ENCODE measurements at places on chromosomes 4 and X.

- no peak for DNase-seq
These were observed 58.0 kb upstream of the PTPN13 start for GRCh38 chr4:86536151-86536550.

GRCh38 chrX:9770319-9770718 is 4.7 kb upstream of the GPR143 start:
- no peak for DNase-seq

- no peak for DNase-seq
These were observed 99.4 kb downstream of the WFS1 start for GRCh38 chr4:6369035-6369434.

GRCh38 chr4:167265231-167265630 is 30.9 kb upstream of the SPOCK3 start:
- no peak for DNase-seq

GRCh38 chrX:155612312-155613224 is at the start of gene TMLHE:
TSS of gene TMLHE (minus strand) at chrX:155612952. CDS start at chrX:155545276, 67,676 bp downstream.
- peak; percentile 24 for DNase-seq

DNA sequence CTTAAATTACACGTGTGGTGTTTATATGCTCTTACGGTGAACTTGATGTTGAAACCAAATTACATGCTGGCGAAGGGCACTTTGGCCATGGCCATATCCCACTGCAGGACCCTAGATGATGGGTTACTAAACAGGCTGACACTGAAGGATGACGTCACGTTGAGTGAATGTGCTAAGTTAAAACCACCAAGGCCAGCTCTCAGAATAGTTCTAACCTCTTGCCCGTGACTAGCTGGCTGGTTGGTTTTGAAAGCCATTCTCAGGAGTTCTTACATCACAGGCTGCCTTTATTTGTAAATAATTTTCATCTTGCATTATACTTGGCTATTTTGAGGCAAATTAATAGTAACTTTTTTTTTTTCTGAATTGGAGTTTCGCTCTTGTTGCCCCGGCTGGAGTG is 41.3 kb upstream of the PHEX start:
- no peak for DNase-seq

- no peak for DNase-seq
These were observed 150.5 kb upstream of the RXFP1 start for GRCh38 chr4:158371158-158371557.

GRCh38 chrX:83771664-83772063 is 89.3 kb upstream of the CYLC1 start:
- no peak for DNase-seq

- DNase-seq: no peak
These were observed 29.1 kb downstream of the PHKA1 start for GRCh38 chrX:72685018-72685417.

- DNase-seq: peak; percentile 4
These were observed 28.7 kb downstream of the TMPRSS11A start for GRCh38 chr4:67934628-67935027.

GRCh38 chr4:37745946-37746345 is 59.8 kb upstream of the RELL1 start:
- DNase-seq: no peak

DNA sequence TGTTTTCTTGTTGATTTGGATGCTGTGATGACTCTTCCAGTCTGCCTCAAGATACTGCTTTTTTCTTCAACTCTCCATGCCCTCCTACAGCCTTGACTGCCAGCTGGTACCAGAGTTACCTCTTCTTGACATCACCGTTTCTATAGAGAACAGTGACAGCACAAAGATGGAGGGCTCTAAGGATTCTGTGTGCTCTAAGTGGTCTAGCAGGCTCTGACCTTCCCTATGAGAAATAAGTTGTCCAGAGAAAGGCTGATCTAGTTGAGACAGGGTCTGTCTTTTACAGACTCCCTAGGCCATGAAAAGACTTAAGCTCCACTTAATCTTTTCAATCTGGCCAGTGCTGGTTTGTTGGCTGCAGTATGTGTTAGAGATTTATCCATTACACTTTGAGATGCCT is at the start of gene AKAP4:
Gene AKAP4, minus strand, starts transcription at position 101 of the 400 bp plus-strand sequence. CDS start 118 bp downstream, outside the sequence.
- DNase-seq: no peak

DNA sequence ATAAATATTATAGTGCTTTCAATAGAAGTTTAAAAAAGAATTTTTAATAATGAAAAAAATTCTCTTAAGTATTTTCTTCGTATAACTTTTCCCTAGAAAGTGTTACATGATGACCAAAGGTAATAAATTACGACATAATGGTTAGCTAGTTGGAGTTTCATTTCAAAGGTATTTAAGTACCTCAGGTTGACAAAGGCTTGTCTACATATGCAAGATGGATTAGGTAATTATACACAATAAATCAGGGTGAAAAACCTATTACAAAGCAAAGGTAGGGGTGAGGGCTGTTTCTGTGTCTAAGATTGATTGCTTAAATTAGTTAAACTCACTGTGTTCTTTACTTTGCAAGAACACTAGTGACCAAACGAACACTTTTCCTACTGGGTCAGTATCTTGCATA is 508.5 kb upstream of the FAT1 start:
- DNase-seq: no peak

- DNase-seq: no peak
These were observed 10.1 kb downstream of the RBPJ start for GRCh38 chr4:26330946-26331345.

DNA sequence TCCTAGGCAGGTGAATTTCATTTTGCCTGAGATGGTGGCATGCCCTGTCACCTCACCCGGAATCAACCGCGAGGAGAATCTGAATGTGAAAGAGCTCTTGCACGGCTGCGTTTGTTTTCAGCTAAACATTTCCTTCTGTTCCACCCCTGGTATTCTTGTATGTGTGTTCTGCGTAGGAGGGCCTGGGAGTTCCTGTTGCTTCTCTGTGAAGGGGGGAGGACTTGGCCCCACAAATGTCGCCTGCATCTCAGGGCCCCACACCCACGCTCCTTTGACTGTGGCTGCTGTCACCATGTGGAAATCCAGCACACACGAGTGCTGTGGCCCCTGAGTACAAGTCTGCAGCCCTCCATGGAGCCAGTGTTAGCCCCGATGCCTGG is 45.8 kb upstream of the CLCN4 start:
- DNase-seq: no peak

DNA sequence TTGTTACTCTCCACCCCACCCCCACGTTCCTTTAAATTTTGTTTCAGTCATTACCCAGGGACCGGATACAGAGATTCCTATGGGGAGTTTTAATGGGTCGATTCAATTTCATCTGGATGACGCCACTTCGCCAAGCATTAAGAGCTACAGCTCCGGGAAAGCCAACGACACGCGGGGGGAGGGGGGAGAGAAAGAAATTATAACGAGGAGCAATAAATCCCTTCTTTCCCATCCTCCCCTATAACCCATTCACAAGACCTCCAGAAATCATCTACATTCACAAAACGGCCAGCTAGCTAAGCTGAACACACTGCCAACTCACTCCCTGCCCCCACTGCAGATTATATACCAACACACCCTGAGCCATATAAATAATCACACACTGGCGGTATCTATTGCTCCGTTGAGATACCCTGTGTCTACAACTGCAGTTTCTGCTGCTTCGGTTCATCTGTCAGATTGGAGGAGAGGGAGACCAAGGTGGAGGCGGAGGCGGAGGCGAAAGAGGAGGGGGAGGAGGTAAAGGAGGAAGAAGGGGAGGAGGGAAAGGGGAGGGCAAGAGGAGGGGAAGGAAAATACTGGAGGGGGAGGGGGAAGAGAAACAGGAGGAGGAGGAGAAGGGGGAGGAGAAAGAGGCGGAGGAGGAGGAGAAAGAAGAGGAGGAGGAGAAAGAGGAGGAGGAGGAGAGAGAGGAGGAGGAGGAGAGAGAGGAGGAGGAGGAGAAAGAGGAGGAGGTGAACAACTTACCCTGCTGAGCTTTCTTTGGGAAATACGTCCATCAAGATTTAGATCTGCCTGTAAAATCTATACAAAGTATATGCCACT is 113.9 kb upstream of the VAMP7 start:
- peak; percentile 45 for DNase-seq

DNA sequence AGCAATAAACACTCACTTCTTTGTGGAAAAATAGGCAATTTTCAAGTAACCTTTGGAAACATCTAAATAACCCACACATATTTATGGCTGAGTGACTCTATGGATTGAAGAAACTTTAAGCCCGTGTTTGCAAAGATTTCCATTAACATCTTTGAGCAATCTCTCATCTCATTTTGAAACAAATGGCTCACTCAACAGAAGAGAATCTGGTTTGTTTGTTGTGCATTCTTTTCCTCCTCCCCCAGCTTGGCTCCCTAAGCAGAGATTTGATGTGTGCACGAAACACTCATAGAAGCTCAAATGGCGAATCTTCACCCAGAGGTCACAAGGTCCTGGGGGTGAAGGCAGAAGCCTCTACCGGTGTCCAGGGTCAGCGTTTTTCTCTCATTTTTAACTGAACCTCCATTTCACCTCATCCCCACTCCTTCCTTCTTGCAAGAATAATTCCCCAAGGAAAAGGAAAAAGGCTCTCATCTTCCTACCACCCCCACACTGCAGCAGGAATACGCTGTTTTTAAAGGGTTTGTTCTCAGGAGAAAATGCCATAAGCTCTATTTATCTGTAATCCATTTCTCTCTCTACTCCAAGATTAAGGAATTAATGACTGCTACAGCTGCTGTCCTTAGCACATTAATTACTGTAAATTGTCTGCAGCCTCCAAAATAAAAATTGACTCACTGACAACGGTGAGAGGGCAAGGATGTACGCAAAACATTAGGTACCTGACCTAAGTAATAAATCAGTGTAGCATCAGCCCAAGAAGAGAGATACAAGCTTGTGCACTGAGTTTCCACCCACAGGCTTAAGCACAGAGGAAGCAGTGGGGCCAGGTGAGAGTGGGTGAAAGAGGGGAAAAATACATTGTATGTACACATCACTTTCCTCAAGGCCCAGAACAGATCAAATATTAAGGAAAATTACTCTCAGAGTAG is 307.6 kb upstream of the NOCT start:
- DNase-seq: no peak

DNA sequence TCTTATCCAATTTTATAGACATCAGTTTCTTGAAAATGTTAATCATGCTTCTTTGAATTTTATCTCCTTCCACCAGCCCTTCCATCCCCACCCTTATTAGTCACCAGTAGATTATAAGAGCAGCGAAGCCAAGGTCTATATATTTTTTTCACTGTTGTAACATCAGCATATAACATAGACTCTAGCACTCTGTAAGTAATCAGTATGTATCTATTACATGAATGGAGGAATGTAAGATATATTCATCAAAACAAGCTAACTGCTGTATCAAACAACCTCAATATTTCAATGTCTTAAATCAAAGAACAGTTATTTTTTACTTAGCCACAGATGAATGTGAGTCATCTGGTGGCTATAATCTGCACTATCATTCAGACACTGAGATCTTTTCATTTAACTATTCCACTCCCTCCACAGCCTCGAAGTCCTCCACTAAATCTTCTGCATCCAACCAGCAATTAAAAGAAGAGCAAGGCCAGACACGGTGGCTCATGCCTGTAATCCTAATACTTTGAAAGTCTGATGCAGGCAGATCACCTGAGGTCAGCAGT is 178.9 kb downstream of the CENPC start:
- no peak for DNase-seq

DNA sequence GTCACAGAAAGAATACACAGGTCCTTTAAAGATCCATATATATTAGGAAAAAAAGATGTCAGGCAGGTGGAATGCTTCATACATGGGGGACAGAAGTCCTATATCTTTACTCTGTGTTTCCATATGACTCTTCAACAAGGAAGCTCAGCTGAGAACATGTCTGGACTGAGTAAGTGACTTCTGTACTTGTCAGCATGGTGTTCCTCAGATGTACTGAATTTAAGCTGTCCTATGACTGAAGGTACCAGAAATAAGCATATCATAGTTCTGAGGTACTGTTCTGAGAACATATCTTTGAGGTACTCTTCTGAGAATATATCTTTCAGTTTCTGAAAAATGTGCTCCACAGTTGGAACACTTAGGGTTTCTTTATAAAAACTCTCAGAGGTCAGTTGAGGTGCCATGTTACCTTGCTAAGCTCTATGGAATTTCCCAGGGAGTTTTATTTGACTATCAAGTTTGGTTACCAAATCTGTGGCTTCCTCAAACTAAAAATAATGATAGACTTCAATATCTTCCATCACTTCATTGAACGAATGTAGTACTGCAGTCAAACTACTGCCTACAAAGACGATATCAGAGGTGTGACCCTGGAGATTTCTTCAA is 597.2 kb upstream of the GNPDA2 start:
- DNase-seq: no peak

DNA sequence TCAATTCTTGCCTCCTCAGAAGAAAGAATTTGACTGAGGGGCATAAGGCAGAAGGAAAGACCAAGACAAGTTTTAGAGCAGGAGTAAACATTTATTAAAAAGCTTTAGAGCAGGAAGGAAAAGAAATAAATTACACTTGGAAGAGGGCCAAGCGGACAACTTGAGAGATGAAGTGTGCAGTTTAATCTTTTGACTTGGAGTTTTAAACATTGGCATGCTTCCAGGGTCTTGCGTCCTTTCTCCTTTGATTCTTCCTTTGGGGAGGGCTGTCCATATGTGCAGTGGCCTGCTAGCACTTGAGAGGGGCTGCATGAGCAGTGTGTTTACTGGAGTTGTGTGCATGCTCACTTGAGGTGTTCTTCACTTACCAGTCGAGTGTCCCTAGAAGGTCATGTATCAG is 275.8 kb upstream of the IL1RAPL1 start:
- no peak for DNase-seq

- DNase-seq: no peak
These were observed 280.3 kb upstream of the KLF3 start for GRCh38 chr4:38383646-38384121.

DNA sequence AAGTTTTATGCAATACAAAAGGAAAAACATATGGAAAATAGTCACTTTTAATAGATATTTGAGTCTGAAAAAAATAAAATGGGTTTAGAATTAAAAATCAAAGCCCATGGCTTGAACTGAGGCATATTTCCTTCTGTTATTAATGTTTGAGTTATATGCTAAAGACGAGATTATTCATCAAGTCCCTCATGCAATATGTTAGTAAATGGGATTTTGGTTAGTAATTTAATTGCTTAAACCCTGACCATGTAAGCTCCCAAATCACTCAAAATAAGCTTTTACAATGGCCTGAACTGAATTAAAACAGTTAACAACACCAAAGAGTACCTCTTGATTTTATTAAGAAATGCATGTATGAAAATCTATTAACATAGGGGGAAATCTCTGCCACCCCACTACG is 12.1 kb downstream of the UNC5C start:
- DNase-seq: no peak

GRCh38 chr4:73922766-73923630 is 53.8 kb downstream of the CXCL1 start:
- no peak for DNase-seq

DNA sequence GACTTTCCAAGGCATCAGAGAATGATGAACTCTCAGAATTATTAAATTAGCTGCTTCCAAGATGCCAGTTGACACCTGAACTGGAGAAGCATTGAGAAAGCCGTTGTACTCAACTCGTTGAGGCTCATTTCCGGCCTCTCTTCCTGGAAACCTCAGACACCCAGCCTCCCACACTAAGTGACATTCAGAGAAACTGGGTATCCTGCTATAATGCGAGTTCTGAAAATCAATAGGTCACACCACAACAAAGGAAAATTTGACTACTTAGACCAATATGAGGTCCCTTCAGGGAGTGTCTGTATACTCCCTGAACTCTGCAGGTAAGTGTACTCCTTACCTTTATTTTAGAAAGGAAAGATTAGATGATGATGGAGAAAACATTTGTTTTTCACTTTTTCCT is 51.2 kb downstream of the ENPEP start:
- no peak for DNase-seq

GRCh38 chr4:3299122-3299975 is 6.5 kb downstream of the RGS12 start:
- DNase-seq: no peak

- DNase-seq: no peak
These were observed 621.6 kb downstream of the PCDH7 start for GRCh38 chr4:31341601-31342359.
